ENCODE measurements at places on chromosomes 4 and X.

DNA sequence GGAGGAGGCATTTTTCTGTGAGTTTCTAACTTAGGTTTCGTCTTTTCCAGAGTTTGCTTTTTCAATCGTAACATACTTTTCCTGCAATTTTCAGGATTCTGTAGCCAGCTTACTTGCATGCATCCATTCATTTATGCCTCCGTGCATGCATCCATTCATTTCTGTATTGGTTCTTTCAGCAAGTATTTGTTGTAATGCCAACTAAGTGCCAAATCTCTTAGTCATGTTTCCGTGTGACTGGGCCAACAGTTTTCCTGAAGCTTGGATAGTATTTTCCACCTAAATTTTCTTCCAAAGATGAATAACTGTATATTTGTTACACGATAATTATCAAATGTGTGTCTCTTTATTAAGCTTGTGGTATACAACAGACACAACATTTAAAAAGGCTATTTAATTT lies 41.5 kb downstream of the CBLL2 start:
- no peak for DNase-seq

DNA sequence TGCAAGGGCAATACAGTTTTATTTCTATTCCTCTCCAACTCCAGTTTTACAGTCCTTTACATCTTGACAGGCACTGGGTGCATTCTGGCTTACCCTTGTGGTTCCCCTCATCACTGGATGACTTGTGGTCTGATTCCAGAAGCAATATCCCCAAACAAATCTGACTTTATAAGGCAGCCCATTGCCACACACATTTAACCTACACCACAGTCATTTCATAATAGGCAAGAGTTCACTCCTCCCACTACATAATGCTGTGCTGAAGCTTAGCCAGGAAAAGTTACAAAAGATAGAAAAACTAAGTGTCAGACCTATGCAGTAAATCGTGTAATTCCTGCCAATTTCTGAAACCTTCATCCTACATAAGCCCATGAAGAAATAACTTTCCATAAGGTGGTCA lies 82.9 kb upstream of the MID1IP1 start:
- DNase-seq = no peak

DNA sequence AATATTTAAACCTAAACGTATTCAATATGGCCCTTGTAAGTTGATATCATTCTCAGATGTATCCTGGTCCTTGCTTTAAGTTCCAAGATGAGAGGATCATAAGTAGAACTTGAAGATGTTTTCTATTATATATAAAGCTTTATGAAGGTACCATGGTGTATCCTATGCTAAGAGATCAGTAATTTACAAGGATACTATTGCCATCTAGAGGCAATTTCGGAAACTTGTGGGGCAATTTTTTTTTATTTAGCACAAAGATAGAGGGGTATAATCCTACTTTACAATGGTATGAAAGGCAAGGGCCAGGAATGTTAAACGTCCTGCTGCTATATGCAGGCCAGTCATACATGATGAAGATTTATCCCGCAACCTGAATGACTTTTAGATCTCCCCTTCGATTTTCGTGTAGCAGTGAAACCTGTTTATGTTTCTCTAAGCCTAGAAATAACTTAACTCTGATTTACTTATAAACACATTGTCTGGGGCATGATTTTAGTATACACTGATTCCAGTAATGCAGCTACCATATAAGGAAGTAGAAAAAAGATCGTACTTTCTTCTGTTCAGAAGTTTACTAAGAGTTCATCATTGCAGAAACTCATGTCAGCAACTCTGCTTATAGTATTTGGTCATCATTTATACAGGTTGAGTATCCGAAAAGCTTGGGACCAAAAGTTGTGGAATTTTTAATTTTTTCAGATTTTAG lies 2.6 kb downstream of the SLC25A31 start:
- no peak for DNase-seq

- DNase-seq = no peak
These were observed 549.5 kb downstream of the C4orf33 start for GRCh38 chr4:129645461-129645860.
